ENCODE measurements at places on chromosomes 1 and 21.

GRCh38 chr21:42683371-42684108 is 30.1 kb downstream of the PDE9A start:
- H3K4me3 ChIP-seq = no peak overlapping the region
- H3K4me1 ChIP-seq = no peaks in the 10 kb centered on the region
- H3K27me3 ChIP-seq = no peaks in the 10 kb centered on the region
- H3K36me3 ChIP-seq = no peaks in the 10 kb centered on the region

DNA sequence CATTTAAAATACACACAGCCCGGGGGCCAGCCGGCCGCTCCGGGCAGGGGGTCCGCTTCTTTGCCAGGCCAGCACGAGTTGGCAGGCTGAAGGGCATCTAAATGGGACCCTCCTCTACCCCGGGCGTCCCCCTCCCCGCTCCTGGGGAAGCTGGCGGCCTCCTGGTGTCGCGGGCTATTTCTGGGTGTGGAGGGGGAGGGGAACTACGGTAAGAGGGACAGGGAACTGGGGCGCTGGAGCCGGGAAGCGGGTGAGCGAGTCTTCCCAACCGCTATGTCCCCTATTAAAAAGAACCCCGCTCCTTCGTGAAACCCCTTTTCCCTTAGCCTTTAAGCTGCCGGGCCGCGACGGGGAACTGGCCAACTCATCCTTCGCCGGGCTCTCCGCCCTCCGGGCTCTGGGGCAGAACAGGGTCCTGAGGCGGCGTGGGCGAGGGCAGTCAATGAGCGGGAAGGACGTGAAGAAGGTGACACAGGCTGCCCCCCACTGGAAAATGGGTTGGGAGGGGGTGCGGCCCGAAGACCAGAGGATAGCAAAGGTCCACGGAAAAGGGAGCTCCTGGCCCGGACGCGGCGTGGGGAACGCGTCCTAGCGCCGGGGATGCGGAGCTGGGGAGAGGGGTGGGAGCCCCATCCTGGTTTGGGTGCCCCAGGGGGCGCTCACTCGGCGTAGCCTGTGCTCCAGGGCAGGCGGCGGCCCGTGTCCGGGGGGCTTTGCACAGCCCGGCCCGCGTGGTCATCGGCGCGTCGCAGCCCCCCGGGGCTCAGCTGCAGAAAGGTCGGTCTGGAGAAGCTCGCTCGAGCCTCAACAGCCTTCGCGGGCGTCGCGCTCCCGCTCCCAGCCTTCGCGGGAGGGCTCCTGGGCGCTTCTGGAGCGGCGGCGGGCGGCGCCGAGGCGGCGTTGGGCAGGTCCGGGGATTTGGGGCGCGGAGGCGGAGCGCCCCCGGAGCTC is 544 bp downstream of the PPM1J start:
- no peaks in the 10 kb centered on the region for H3K36me3 ChIP-seq
- H3K4me1 ChIP-seq = peaks cover 28% of the 10 kb centered on the region
- no peaks in the 10 kb centered on the region for H3K27me3 ChIP-seq
- DNase-seq = no peak

- no peak overlapping the region for H3K27ac ChIP-seq
- no peaks in the 10 kb centered on the region for H3K27me3 ChIP-seq
- H3K36me3 ChIP-seq = no peaks in the 10 kb centered on the region
- no peak for DNase-seq
These were observed 116.1 kb downstream of the SPATA17 start for GRCh38 chr1:217747156-217747769.

GRCh38 chr1:159071970-159072582 is 4.5 kb downstream of the AIM2 start:
- H3K36me3 ChIP-seq = no peaks in the 10 kb centered on the region
- H3K27me3 ChIP-seq = no peaks in the 10 kb centered on the region
- H3K27ac ChIP-seq = no peak overlapping the region
- DNase-seq = no peak
- H3K4me3 ChIP-seq = no peak overlapping the region

- H3K27me3 ChIP-seq = no peaks in the 10 kb centered on the region
These were observed 64.7 kb upstream of the FGGY start for GRCh38 chr1:59232216-59232615.

- no peaks in the 10 kb centered on the region for H3K4me1 ChIP-seq
- no peak overlapping the region for H3K4me3 ChIP-seq
- H3K27me3 ChIP-seq = no peaks in the 10 kb centered on the region
These were observed 81.5 kb upstream of the LRIF1 start for GRCh38 chr1:111045033-111045722.

DNA sequence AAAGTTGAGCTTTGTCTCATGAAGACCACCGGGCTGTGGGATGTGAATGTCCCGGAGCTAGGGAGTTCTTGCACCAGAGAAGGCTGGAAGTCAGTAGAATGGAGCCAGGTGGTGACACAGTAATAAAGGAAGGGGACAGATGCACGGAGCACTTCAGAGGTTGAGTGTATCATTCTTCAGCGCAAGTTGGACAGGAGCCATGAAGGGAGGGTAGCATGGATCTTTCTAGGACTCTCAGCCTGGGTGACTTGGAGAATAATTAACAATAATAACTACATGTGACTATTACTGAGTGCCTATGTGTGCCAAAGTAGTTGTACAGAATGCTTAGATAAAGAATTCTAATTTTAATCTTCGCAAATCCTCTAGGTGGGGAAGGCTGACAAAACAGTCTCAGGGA is 258.7 kb upstream of the AJAP1 start:
- no peaks in the 10 kb centered on the region for H3K4me1 ChIP-seq
- H3K4me3 ChIP-seq = no peak overlapping the region
- no peaks in the 10 kb centered on the region for H3K36me3 ChIP-seq
- DNase-seq = no peak

DNA sequence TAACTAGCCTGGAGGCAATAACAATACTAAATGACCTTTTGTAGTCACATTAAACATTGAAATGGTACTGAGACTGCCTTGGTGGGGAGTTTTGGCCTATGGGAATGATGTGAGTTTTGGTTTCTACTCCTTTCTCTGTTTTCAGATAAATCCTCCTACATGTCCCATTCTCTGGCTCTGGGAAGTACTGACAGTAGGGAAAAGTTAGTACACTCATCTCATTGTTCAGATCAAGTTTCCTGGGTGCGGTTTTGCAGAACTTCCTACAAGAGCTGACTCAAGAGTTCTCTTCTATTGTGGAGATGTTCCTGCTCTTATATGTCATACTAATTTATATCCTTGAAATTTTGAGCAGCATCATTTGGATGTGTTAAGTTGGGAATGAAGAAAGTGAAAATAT is 74.2 kb upstream of the MACF1 start:
- no peak overlapping the region for H3K4me3 ChIP-seq
- H3K4me1 ChIP-seq = peaks cover 68% of the 10 kb centered on the region
- no peak overlapping the region for H3K27ac ChIP-seq
- DNase-seq = no peak
- H3K27me3 ChIP-seq = no peaks in the 10 kb centered on the region
- peaks cover 10% of the 10 kb centered on the region for H3K36me3 ChIP-seq

- no peaks in the 10 kb centered on the region for H3K27me3 ChIP-seq
- DNase-seq = no peak
- H3K4me3 ChIP-seq = no peak overlapping the region
- H3K4me1 ChIP-seq = peaks cover 7% of the 10 kb centered on the region
These were observed 16.0 kb downstream of the EVI5 start for GRCh38 chr1:92768915-92769314.

DNA sequence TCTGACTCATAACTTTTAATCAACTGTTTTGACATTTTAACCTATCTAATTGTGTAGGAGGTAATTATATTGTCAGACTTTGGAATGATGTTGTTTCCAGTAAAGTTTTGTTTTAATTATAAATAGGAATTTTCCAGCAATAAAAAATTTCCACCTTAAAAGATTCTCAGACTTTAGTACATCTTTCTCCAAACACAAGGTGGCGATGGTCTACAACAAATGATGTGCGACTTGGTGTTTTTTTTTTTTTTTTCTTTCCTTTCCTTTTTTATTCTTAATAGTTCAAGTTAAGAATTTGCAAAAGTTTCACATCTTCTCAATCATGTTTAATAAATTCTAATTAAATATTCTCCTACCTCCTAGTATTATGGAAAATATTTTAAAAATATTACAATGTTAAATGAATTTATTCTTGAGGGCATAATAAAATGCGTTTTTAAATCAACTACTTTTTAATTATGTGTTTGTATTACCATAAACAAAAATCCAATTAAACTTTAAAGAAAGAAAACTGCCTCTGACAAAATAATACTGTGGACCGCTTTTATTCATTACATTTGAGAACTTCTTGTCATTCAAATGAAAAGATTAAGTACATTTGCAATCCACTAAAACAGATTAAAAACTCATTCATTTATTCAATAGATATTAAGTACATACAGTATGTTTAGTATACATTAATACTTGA is 4.4 kb upstream of the ADAMTS1 start:
- H3K4me3 ChIP-seq = no peak overlapping the region
- no peaks in the 10 kb centered on the region for H3K36me3 ChIP-seq
- no peak for DNase-seq
- no peak overlapping the region for H3K27ac ChIP-seq
- no peaks in the 10 kb centered on the region for H3K27me3 ChIP-seq

GRCh38 chr1:32765570-32766327 is 51.4 kb downstream of the YARS1 start:
- no peak overlapping the region for H3K27ac ChIP-seq
- H3K4me1 ChIP-seq = no peaks in the 10 kb centered on the region
- no peaks in the 10 kb centered on the region for H3K36me3 ChIP-seq

- DNase-seq = no peak
- no peak overlapping the region for H3K4me3 ChIP-seq
- H3K4me1 ChIP-seq = no peaks in the 10 kb centered on the region
- no peaks in the 10 kb centered on the region for H3K36me3 ChIP-seq
These were observed 169.8 kb upstream of the FOXD3 start for GRCh38 chr1:63152572-63152971.

- no peaks in the 10 kb centered on the region for H3K36me3 ChIP-seq
- no peaks in the 10 kb centered on the region for H3K4me1 ChIP-seq
- H3K27me3 ChIP-seq = no peaks in the 10 kb centered on the region
- no peak for DNase-seq
- no peak overlapping the region for H3K4me3 ChIP-seq
These were observed 65.9 kb downstream of the TM2D1 start for GRCh38 chr1:61659061-61659460.

GRCh38 chr1:230270559-230271281 is 155.4 kb downstream of the PGBD5 start:
- H3K36me3 ChIP-seq = peaks cover 15% of the 10 kb centered on the region
- no peaks in the 10 kb centered on the region for H3K4me1 ChIP-seq
- H3K27me3 ChIP-seq = no peaks in the 10 kb centered on the region
- no peak overlapping the region for H3K4me3 ChIP-seq
- H3K27ac ChIP-seq = peak overlapping the region; percentile 67
- no peak for DNase-seq

GRCh38 chr1:17122521-17123164 is 3.4 kb upstream of the PADI2 start:
- peaks cover 16% of the 10 kb centered on the region for H3K27me3 ChIP-seq
- no peaks in the 10 kb centered on the region for H3K36me3 ChIP-seq
- H3K27ac ChIP-seq = no peak overlapping the region
- no peak for DNase-seq
- no peak overlapping the region for H3K4me3 ChIP-seq
- H3K4me1 ChIP-seq = no peaks in the 10 kb centered on the region

DNA sequence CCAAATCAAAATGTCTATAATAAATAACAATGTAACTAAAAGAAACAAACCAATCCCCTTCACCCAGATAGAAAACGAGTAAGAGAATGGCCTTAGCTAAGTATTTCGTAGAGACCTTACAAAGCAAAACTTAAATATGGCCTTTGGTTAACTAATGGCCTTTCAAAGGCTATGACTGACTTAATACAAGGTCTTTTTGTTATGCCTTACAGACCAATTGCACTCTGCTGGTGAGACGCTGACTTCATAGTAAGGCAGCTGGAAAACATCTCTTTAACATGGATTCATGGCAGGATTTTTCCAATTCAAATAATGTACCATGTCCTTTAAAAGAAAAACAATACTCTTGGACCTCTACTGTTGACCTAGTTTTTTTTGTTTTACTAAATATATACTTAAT is 15.8 kb upstream of the TBCE start:
- no peaks in the 10 kb centered on the region for H3K4me1 ChIP-seq
- H3K4me3 ChIP-seq = no peak overlapping the region
- H3K27ac ChIP-seq = no peak overlapping the region
- no peaks in the 10 kb centered on the region for H3K27me3 ChIP-seq

GRCh38 chr1:56868761-56869160 is 14.2 kb downstream of the C8A start:
- no peak for DNase-seq
- no peaks in the 10 kb centered on the region for H3K36me3 ChIP-seq
- no peaks in the 10 kb centered on the region for H3K27me3 ChIP-seq
- no peaks in the 10 kb centered on the region for H3K4me1 ChIP-seq
- no peak overlapping the region for H3K27ac ChIP-seq
- H3K4me3 ChIP-seq = no peak overlapping the region

DNA sequence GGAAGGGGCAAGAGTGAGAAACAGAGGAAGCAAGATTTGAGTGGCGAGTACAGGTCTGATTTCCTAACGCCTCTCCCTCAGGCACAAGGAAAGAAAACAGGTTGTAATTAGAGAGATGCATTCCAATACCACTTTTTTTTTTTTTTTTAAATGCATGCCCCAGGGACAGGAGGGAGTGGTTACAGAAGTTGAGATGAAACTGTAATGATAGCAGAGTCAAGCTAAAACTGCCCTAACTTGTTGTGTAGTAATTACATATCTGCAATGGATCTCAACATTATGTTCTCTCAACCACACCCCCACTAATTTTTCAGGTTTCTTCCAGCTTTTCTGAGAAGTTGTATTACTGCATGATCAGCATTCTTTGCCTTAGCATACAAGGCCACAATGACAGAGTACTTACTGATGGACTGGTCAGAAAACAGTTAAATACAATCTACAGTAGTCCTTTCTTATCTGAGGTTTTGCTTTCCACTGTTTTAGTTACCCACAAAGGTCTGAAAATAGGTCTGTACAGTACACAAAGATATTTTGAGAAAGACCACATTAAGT is 5.5 kb downstream of the ETV3 start:
- no peak overlapping the region for H3K4me3 ChIP-seq
- H3K4me1 ChIP-seq = peaks cover 26% of the 10 kb centered on the region
- H3K27ac ChIP-seq = no peak overlapping the region
- peaks cover 76% of the 10 kb centered on the region for H3K36me3 ChIP-seq
- no peaks in the 10 kb centered on the region for H3K27me3 ChIP-seq

DNA sequence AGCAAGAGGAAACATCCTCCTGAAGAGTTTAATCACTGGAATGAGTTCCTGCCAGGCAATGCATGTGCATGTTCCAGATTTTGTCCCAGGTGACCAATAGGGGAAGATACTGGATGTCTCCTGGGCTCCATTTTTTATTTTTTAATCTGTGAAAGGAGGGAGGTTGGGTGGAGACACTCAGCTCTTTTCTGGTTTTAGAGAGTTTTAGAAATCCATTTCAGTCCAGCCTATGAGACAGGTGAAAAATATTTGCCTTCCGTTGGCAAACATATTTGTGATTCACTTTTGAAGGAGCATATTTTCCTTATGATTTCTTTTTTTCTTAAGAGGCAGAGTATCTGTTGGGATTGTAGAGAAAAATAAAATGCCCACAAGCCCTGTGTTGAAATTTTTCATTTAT is 70.7 kb downstream of the ABCA4 start:
- peak overlapping the region; percentile 68 for H3K27ac ChIP-seq
- no peaks in the 10 kb centered on the region for H3K4me1 ChIP-seq
- H3K27me3 ChIP-seq = no peaks in the 10 kb centered on the region
- H3K36me3 ChIP-seq = no peaks in the 10 kb centered on the region
- no peak overlapping the region for H3K4me3 ChIP-seq

- H3K36me3 ChIP-seq = no peaks in the 10 kb centered on the region
- H3K27me3 ChIP-seq = no peaks in the 10 kb centered on the region
- no peak overlapping the region for H3K27ac ChIP-seq
- no peak overlapping the region for H3K4me3 ChIP-seq
These were observed 20.0 kb downstream of the IL6R start for GRCh38 chr1:154425172-154425571.

GRCh38 chr1:203289281-203289981 is 15.9 kb upstream of the BTG2 start:
- no peak for DNase-seq
- no peaks in the 10 kb centered on the region for H3K4me1 ChIP-seq
- peak overlapping the region; percentile 96 for H3K27ac ChIP-seq
- no peaks in the 10 kb centered on the region for H3K36me3 ChIP-seq
- H3K27me3 ChIP-seq = no peaks in the 10 kb centered on the region

Data from right atrium auricular region (tissue), 2 donors.